ENCODE measurements at places on chromosomes 16 and 17.
A peak's percentile ranks its signal among the peaks of the same experiment; 100 is the strongest.

GRCh38 chr16:9311303-9311954, 220.0 kb downstream of the HAPSTR1 start:
- DNase-seq: no peak

GRCh38 chr16:75754141-75754540, 27.9 kb upstream of the CPHXL start:
- DNase-seq: no peak

DNA sequence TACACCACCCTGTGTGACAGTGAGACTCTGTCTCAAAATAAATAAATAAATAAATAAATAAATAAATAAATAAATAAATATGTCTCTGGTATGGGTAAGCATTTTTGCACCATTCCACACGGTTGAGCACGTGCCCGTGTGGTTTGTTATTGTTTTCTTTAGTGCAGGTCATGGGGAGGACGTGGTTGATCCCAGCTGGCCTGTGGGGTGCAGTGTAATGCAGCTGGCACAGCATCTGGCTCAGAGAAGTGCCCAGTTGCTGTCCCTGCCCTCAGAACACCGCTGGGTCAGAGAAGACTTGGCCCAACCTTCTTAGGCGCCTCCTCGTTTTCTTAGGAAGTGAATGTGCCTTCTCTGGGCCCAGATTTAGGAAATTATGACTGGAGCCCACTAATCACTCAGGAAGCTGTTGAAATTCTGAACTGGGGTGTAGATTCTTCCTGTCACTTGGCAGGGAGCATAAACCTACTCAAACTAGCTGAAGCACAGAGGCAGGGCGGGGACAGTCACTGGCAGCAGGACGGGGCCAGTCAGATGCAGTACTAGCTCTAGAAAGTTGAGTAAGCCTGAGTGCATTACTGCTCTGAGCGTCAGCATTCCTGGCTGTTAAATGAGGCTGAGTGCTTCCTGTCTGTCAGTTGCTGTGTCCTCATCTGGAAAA, 85.9 kb downstream of the SNX29 start:
- DNase-seq: no peak

DNA sequence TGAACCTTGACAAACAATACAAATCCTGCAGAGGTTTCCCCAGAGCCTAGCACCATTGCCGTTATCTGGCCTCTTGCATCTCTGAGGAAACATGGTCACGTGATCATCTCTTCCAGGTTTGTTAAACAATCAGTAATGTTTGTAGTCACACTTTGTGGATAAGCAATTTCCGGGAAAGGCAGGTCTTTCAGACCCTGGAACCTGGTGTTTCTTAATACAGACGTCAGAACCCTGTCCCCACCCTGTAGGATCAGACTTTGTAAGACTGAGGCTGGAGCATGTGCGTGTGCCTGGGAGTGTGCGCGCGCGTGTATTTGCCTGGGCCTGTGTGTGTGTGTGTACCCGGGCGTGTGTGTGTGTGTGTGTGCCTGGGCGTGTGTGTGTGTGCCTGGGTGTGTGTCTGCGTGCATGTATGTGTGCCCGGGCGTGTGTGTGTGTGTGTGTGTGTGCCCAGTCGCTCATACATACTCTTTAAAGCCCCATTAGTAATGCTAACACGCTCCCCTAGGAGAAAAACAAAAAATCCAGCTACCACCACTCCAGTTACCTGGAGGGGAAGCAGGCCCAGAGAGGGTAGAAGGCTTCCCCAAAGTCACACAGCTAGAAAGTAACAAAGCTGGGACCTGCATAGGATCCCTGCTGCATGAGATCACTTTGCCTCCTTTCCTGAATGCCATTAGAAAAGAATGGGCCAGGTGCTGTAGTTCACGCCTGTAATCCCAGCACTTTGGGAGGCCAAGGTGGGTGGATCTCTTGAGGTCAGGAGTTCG, 5.3 kb downstream of the CTNS start:
- DNase-seq: no peak

DNA sequence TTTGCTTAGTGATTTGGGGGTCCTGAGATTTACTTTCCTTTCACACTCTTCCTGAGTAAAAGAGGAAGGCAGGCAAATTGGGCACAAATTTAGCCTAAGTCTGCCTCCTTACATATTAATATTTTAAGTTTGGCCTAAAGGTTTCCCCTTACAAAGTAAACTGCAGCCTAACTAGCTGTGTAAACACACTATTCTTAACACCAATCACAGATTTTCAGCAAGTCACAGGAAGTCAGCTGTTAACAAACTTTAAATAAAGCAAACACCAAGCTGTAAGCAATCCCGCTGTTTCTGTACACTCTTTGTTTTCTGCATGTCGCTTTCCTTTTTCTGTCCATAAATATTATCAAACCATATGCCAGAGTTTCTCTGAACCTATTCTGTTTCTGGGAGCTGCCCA, 45.1 kb upstream of the ABCC11 start:
- no peak for DNase-seq

GRCh38 chr17:50060951-50061712, 5.2 kb downstream of the ITGA3 start:
- DNase-seq: no peak

DNA sequence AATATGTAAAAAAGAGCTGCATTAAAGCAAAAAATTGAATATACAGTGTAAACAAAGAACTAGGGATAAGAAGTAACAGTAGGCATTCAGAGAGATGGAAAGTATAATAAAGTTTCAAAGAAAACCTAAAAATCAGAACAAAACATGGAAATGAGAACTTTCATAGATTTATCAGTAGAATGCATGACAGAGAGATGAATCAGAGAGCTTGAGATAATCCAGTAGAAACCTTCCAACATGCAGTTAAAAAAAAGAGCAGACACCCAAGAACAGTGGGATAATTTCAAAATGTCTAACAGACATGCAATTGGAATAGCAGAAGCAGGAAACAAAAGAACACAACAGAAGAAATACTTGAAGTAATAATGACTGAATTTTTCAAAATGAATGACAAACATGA, 1384.2 kb downstream of the CDH11 start:
- no peak for DNase-seq

GRCh38 chr17:39665642-39666224, 584 bp downstream of the TCAP start:
- DNase-seq: no peak

DNA sequence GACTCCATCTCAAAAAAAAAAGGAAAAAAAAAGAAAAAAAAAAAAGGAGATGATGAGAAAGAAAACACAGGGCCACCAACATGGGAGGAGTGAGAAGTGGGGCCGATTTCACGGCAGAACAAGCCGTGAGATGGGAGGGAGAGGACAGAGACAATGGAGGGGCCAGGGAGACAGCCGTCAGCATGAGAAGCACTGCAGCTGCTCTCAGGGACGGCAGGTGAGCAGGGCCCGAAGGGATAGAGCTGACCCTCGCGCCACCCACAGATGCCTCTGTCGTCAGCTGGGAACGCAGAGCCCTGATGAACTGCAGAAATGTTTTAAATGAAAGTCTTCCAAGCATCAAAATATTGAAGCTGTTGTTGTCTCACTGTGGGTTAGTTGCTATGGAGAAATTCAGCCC, 20.3 kb downstream of the PITPNM3 start:
- no peak for DNase-seq

- no peak for DNase-seq
Measured at GRCh38 chr16:88871730-88872416, 5.4 kb upstream of the PABPN1L start.

DNA sequence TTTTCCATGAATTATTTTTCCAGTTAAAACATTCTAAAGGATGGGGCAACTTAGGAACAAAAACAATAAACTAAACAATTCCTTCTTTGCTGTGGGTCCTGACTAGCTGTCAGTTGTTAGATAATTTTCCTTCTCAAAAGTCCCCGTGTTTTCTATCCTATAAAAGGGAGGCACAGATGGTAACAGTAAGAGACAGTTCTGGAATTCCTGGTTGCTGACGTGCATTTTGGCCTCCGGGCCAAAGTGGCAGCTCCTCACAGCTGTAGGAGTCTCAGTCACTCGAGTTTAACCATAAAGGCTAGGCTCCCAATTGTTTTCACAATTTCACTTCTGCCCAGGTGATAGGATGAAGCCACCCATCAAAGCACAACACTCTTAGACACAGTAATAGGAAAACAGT, 77.0 kb upstream of the ZNF423 start:
- DNase-seq: no peak

- no peak for DNase-seq
Measured at GRCh38 chr16:1103636-1103980, 7.6 kb upstream of the C1QTNF8 start.

- no peak for DNase-seq
Measured at GRCh38 chr17:2996810-2997670, 66.4 kb downstream of the OR1D5 start.

DNA sequence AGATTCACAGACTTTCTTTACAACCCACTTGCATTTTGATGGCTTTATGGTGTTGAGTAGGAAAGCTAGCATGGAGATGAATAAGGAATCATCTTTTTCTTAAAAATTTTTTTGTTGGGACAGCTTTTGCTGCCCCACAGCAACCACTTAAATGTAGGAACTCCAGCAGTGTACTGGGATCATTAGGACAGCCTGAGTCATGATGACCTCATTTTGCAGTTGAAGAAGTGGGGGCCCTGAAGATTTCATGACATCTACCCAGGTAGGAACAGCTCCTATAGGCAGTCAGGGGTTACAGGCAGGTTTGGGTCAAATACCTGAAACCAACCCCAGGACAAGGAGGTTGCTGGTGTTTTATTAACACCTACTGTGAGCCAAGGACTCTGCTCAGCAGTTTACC, 2.1 kb downstream of the METTL22 start:
- no peak for DNase-seq

GRCh38 chr17:73240561-73240960, 21.1 kb downstream of the CPSF4L start:
- DNase-seq: no peak

GRCh38 chr17:78999947-79000395, 9.6 kb downstream of the CANT1 start:
- no peak for DNase-seq

DNA sequence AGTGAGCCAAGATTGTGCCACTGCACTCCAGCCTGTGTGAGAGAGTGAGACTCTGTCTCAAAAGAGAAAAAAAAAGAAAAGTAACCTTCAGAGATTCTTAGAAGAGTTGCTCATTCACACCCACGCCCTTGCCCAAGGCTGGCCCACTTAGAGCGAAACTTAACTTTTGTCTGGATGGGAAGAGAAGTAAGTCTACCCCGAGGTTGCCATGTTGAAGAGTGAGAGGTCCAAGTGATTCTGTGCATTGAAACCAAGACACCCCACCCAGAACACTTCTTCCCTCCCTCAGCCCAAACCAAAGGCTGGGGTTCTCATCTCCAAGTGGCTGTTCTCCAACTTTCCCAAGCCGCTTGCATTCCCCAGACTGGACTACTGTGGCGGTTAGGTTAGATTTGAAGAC, 2.4 kb upstream of the CISD3 start:
- DNase-seq: peak; percentile 77

GRCh38 chr17:17051380-17051779, 9.1 kb downstream of the MPRIP start:
- no peak for DNase-seq

DNA sequence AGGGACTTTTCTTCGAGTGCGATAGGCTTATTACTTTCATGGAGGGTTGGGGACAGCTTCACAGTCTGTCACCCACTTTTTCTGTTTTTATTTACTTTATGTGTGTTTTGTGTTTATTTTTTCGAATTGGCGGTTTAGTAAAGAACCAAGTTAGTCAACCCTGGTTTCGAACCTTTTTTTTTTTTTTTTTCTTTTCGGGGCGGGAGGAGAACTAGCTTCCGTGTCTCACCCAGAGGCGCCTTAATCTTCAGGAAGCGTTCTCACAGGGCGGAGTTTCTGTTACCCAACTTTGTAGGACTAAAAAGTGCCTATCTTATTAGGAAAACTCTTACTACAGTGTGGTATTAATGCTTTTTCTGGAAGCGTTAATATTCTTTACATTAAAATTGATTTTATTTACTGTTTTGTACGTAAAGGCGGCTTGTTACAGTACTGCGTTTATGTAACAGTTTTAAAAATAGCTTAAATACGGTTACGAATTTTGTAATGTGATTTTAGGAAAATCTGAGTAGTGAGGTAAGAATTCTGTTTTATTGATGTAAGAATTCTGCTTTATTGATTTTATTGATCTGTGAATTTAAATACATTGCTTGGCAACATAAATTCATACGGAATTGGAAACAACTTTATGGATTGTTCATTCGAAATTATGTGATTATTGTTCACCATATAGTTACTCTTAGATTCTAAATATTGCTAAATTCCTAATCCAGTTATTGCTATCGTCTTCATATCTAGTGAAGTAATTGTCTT, 885 bp downstream of the ZNF207 start:
- DNase-seq: peak; percentile 27

GRCh38 chr17:63390090-63390489, 56.0 kb downstream of the CYB561 start:
- DNase-seq: no peak

GRCh38 chr16:14667347-14668266, 26.5 kb downstream of the PLA2G10 start:
- no peak for DNase-seq

GRCh38 chr17:19003543-19004420, 782 bp downstream of the FAM83G start:
- DNase-seq: peak; percentile 38

- no peak for DNase-seq
Measured at GRCh38 chr17:8161289-8162232, 1.2 kb downstream of the VAMP2 start.

GRCh38 chr17:46193151-46193625, at the start of gene KANSL1:
KANSL1 (minus strand) TSS chr17:46193429; CDS start chr17:46172143, 21,286 bp downstream.
- DNase-seq: peak; percentile 83

DNA sequence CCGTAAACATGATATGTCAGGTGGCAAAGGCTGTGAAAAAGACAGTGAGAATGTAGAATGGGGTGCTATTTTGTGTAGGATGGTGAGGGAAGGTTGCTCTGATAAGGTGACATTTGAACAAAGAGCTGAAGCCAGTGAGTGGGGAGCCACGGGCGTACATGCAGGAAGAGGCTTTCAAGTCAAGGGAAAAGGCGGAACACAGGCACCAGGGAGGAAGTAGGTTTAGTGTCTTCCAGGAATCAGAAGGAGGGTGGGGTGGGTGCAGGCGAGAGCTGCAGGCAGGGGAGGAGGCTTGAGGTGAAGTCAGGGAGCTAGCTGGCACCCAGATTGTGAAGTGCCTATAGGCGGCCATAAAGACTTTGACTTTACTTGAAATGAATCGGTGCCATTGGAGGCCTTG, 14.1 kb downstream of the ZFP90 start:
- DNase-seq: no peak

GRCh38 chr16:3022684-3023414, 893 bp downstream of the HCFC1R1 start:
- no peak for DNase-seq

DNA sequence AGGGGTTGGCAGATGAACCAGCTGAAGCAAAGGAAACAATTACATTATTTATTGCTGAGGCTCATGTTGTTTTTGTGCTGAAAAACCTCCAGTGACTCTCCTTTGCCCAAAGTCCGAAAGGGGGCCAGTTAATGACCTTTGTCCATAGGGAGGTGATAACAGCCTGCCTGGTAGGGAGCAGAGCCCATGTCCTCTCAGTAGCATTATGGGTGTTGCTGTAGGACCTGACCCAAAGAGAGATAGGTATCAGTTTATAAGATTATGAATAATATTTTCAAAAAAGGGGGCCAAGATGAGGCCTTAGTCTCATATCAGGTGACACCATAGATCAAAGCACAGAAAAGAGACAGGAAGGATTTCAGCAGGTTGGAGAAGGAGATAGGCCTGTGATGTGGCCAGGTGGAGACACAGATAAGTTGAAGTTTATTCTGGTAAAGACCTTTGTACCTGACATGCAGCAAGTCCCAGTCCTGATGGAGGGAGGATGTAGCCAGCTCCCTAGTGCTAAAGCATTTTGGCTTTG, 55.1 kb downstream of the CENPV start:
- no peak for DNase-seq

GRCh38 chr16:81496742-81497141, 52.1 kb downstream of the CMIP start:
- DNase-seq: no peak

GRCh38 chr17:68054296-68054900, 18.9 kb downstream of the KPNA2 start:
- no peak for DNase-seq
